ENCODE measurements at places on chromosomes 6 and 20. TPM values are rescaled to one million over a fixed set of nuclear protein-coding genes. Genes with fewer than 3 reads are reported as not detected.
A peak's percentile ranks its signal among the peaks of the same experiment; 100 is the strongest.

BACH2 gene
- total RNA-seq = 0.30 TPM

SSTR4 gene
- total RNA-seq = not detected

PAK5 gene
- not detected for total RNA-seq

PSMA7 gene
- total RNA-seq = 564 TPM

NMBR gene
- total RNA-seq = not detected

LY6G6F gene
- total RNA-seq = not detected

TNFRSF6B gene
- 5.9 TPM for total RNA-seq

LIN28B gene
- total RNA-seq = 2.3 TPM

FAM210B gene
- 8.4 TPM for total RNA-seq

PI16 gene
- total RNA-seq = not detected

DNA sequence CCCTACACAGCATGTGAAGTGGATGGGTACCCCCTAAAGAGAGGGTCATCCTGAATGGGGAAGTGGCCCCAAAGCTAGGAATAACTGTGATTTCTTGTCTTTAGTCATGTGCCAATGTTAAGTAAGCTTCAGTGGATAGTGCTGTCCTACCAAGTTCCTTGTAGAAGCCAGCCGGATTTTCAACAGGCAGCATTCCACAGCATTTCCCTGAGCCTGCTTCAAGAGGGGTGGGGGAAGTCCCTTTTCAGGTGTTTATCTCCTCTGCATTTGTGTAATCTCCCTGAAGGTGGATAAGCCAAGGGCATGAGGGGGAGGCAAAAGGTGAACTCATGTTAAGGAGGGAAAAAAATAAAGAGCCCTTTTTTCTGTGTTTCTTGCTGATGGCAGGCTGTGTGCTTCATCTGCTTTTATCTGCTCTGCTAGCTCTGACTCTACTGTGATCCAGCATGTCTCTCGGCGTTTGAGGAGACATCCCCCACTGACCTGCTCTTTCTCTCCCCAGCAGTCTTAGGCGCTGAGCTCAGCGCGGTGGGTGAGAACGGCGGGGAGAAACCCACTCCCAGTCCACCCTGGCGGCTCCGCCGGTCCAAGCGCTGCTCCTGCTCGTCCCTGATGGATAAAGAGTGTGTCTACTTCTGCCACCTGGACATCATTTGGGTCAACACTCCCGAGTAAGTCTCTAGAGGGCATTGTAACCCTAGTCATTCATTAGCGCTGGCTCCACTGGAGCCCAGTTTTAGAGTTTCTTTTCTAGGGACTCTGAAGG is 1.9 kb downstream of the EDN1 start:
- peak; percentile 45 for DNase-seq

DNA sequence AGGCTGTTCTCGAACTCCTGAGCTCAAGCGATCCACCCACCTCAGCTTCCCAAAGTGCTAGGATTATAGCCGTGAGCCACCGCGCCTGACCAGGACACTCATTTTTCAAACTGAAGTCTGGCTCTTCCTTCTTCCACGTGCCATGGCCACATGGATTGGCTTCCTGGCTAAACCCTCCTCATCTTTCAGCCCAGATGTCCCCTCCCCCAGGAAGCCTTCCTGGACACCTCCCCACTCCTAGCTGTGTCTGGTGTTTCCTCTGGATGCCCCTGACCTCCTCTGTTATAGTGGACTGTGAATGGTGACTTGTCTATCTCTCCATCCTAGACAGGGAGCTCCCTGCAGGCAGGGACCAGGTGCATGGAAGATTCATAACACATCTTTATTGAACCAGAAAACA is 57.2 kb downstream of the RIPOR3 start:
- no peak for DNase-seq

DNA sequence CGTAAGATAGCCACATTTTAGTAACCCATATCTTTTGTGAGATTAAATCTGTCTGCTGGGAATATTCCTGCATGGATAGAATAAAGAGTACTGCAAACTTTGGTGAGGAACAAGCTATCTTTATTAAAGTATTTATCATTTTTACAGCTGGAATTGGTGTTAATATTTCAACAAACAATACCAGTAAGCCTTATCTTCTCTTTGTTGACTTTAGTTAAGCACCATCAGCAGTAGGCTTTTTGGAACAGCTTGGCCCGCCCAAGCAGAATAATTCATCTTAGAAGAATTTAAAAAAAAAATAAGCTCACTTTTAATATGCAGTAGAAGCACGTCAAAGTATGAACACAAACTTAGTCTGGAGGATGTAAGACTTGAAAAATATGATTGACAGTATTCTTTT is 917.8 kb upstream of the ADGRB3 start:
- no peak for DNase-seq

DNA sequence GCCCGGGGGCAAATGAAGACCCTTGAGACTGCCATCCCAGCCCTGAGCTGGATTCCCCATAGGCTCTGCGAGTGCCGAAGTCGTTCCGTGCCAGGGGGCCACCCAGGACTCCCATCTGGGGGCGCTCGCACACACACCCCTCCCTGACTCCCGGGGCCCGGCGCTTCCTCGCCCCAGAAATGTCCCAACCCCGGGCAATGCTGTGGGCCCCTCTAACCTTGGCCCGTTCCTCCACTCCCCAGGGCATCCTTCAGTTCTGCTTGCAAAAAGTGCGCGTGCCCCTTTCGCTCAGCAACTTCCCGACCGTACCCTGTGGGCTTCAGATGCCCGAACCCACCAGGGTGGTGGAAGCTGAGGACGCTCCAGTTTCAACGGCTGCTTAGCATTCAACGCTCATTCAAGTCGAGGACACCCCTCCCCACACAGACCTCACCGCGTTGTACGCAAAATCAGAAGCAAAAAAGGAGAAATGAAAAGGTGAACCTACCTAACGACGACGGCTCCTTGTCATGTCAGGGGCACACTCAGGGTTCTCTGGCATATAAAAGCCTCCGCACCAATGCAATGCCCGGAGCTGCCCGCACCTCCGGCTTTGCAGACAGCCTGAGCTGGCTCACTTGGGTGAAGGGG is 25.3 kb downstream of the RIPOR2 start:
- DNase-seq = no peak

DNA sequence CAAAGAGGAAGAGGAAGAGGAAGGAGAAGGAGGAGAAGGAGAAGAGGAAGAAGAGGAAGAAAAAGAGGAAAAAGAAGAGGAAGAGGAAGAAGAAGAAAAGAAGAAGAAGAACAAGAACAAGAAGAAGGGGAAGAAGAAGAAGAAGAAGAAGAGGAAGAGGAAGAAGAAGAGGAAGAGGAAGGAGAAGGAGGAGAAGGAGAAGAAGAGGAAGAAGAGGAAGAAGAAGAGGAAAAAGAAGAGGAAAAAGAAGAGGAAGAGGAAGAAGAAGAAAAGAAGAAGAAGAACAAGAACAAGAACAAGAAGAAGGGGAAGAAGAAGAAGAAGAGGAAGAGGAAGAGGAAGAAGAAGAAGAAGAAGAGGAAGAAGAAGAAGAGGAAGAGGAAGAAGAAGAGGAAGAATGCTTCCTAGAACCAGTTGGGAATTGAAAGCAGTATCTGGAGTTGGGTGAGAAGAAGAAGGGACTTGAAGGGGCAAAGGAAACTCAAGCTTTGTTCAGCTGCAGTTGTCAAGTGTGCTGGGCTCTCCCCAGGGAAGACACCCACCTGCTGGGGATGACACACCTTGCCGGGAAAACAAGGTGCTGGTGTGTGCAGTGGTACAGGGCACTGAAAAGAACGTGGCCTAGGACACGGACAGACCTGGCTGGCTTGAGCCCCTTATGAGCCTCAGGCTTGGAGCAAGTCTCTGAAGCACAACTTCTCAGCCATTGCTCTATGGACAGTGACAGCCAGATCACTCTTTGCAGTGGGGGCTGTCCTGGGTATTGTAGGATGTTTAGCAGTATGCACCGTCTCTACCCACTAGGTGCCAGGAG is 30.1 kb upstream of the ARFGEF2 start:
- DNase-seq = no peak

- no peak for DNase-seq
Measured at GRCh38 chr20:44742304-44743079, 3.2 kb upstream of the KCNK15 start.

- peak; percentile 93 for DNase-seq
Measured at GRCh38 chr6:215335-216034, 76.8 kb upstream of the DUSP22 start.

- DNase-seq = peak; percentile 18
Measured at GRCh38 chr6:52403627-52404026, 16.5 kb upstream of the EFHC1 start.

GRCh38 chr20:60131375-60131774 is 173.2 kb downstream of the CDH26 start:
- DNase-seq = peak; percentile 82

DNA sequence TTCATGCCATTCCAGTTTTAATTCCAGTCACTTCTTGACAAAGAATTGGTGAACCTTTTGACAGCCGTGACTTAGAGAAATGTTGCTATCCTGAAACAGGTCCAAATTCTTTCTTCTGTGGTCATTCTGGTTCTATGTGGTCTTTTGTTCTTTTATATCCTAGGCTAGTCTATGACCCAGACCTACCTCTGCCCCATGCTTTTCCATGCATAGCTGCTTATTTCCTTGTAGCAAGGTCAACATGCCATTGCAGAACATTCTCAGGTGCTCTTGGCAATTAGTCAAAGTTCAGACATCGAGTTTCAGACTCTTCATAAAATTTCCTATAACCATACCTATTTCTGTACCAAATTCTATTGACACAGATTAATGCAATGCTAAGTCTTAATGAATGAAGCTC is 202.6 kb downstream of the PLCB1 start:
- no peak for DNase-seq

DNA sequence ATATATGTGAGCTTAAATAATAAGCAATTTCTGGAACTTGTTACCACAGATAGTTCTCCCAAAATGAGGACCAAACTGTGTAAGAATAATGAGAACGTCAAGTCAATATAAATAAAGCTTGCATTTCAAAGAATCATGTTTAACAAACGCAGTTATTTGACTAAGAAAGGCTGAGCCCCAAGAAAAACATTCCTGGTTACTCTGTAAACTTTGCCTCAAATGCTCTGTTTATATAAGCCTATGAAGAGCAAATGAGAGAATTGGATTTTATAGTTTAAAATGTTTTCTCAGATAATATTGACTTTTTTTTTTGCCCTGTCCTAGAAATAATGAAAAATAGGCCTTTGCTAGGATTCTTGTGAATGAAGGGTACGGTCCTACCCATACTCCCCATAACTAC is 81.3 kb downstream of the C6orf52 start:
- no peak for DNase-seq

GRCh38 chr6:56715741-56716140 is 73.1 kb upstream of the DST start:
- DNase-seq = no peak

DNA sequence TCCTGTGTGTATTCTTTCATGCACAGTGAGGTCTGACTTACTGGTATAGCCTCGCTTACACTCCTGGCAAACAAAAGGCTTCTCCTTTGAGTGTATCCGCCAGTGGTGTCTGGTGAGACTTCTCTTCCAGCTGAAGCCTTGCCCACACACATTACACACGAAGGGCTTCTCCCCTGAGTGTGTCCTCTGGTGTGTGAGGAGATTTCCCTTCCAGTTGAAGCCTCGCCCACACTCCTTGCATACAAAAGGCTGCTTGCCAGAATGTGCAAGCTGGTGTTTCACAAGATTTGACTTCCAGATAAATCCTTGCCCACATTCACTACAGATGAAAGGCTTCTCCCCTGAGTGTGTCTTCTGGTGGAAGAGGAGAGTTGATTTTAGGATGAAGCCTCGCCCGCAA is 21.5 kb downstream of the ZNF337 start:
- no peak for DNase-seq

DNA sequence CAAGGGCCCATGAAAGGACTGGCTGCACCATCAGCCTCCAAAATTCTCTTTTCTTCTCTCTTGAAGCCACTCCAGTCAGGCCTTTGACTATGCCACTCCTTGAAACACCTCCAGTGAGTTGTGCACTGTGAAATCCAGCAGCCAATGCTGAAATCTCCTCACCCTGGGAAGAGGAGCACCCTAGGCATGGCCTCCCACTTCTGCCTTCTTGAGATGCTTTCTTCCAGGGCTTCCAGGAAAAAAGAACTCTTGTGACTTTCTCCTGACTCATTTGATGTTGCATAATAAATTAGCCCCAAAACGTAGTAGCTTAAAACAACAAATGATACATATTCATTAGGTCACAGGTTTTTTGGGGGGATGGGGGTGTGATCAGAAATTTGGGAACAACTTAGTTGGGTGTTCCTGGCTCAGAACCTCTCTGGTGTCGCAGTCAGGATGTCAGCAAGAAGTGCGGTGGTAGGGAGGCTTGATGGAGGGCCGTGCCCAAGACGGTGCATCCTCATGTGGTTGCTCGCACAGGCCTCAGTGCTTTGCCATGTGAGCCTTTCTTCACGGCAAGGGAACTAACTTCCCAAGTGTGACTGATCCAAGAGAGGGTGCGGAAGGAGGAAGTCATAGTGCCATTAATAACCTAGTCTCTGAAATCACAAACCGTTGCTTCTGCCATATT is 12.1 kb downstream of the NCR2 start:
- no peak for DNase-seq

- no peak for DNase-seq
Measured at GRCh38 chr6:56540232-56541029, 102.3 kb downstream of the DST start.

DNA sequence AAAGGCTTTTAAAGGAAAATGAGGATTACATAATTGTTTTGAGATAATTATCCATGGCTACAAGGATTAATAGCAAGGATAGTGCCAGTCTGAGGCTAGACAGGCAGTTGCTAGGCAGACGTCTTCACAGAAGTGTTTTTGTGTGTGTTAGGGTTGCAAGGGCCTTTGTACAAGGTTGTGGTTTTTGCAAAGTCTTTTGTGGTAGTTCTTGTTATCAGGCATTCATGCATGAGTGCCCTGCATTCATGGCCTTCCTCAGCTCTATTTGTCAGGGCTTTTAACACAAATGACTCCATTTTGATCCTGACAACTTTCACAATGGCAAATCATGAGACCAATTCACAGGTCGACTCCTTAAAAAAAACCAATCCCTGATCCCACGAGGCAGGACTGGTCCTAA is 68.1 kb upstream of the TXNDC5 start:
- no peak for DNase-seq

- no peak for DNase-seq
Measured at GRCh38 chr20:45343532-45344167, 4.6 kb downstream of the SDC4 start.

GRCh38 chr20:4898282-4899244 is 102.7 kb downstream of the SLC23A2 start:
- DNase-seq = peak; percentile 89

DNA sequence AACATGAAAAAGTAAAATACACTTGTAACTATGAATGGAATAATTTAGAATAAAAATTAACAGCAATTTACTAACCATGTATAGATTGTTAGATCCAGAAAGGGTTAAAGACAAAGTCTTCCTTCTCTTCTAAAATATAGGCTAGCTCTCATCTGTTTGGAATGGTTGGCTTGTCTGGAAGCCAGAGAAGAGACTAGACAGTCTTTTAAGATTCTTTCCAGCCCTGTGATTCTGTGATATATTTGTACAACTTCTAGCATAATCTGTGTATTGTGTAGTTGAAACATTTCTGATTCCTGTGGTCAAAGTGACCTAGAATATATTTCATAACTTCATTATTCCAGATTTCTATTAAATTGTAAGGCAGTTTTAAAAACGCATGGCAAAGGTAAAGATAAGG is 196.6 kb downstream of the UST start:
- DNase-seq = no peak

- DNase-seq = no peak
Measured at GRCh38 chr6:52611833-52612232, 35.0 kb upstream of the TRAM2 start.

GRCh38 chr20:63364801-63365585 is 3.8 kb upstream of the CHRNA4 start:
- no peak for DNase-seq

- peak; percentile 65 for DNase-seq
Measured at GRCh38 chr6:29631209-29631810, 1.7 kb downstream of the GABBR1 start.

GRCh38 chr6:96520171-96521115 is 1.2 kb upstream of the UFL1 start:
- DNase-seq = peak; percentile 75

GRCh38 chr20:21836346-21836745 is 130.9 kb downstream of the PAX1 start:
- DNase-seq = no peak
